B cell (primary cell): ENCODE measurements at places on chromosomes 7 and 10.

- DNase-seq: no peak
Measured at GRCh38 chr7:29877196-29877595, 70.9 kb downstream of the WIPF3 start.

- DNase-seq: peak; percentile 67
Measured at GRCh38 chr7:1664711-1665548, 5.1 kb upstream of the ELFN1 start.

DNA sequence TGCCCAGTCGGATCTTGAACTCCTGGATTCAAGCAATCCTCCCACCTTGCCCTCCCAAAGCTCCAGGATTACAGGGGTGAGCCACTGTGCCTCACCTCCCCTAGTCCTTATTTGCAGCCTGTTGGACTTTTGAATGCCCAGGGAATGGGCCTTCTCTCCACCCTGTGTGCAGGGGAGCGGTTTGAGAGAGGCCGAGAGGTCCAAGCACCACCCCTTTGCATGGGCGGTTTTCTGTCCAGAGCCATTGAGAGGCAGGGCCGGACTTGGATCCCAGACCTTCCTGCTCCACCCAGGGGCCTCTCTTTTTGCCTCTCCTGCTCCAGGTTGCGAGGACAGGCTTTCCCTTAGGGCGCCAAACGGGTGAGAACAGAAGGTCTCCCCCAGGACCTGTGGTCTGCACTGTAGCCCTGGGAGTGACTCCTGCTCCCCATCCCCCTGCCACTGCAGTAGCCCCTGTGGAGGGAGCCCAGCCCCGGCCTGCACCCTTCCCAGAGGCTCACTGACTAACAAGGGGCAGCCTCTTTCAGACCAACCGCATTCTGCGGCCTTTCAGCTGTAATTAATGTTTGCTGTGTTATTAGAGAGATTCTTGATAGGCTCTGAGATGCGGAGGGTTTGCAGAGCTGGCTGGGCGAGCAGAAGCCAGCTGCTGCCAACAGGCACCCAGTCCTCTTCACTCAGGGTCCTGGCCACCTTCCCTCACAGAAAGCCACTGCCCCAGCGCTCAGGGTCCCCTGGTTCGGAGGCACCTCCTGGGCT, 57.9 kb downstream of the ELFN1 start:
- no peak for DNase-seq

DNA sequence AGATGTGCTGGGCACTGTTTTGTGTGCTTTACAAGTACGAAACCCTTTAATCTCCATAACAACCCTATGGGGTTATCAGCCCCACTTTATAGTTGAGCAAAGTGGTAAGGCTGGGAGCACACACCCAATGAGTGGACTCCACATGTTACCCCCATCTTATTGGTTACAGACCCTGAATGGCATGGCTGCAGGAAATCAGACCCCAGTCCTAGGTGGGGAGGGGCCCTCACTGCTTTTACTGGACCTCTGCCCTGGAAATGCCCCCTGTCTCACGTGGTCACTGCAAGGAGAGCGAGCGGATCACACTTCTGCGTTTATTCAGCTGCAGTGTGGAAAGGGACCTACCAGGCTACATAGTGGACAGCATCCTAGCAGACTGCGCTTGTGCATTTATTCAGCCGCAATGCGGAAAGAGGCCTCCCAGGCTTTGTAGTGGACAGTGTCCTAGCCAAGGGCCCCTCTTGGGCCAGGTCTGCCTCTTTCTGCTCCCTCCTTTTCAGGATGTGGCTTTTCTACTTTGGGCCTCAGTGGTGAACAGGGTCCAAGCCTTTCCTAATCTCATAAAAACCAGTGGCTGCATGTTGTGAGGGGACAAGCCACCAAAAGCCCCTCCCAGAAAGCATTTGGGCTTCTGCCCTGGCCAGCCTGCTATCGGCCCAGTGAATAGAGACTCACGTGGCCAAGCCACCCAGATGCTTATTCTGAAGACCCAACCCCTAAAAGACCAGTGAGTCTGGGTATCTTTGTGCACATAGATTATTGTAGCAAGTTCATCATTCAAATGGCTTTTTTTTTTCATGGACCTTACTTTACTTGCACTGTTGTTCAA, 405.7 kb upstream of the RNF32 start:
- DNase-seq: no peak

DNA sequence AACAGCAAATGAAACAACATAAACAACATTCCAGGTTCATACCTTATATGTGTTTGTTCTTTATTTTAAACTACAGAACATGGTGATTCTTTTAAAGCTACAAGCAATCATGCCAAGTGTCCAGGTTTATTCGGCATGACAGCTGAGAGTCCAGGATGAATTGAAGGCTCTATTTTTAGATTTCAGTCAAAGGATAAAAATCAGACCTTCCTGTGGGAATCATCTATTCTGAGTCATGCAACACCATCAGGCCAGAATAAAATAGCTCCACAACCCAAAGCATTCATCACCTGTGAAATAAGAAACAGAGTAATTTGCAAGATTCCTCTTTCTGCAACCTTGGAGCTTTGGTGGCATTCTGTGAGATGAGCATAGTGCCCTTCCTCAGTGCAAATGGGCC, 292.4 kb upstream of the MYO3A start:
- no peak for DNase-seq

DNA sequence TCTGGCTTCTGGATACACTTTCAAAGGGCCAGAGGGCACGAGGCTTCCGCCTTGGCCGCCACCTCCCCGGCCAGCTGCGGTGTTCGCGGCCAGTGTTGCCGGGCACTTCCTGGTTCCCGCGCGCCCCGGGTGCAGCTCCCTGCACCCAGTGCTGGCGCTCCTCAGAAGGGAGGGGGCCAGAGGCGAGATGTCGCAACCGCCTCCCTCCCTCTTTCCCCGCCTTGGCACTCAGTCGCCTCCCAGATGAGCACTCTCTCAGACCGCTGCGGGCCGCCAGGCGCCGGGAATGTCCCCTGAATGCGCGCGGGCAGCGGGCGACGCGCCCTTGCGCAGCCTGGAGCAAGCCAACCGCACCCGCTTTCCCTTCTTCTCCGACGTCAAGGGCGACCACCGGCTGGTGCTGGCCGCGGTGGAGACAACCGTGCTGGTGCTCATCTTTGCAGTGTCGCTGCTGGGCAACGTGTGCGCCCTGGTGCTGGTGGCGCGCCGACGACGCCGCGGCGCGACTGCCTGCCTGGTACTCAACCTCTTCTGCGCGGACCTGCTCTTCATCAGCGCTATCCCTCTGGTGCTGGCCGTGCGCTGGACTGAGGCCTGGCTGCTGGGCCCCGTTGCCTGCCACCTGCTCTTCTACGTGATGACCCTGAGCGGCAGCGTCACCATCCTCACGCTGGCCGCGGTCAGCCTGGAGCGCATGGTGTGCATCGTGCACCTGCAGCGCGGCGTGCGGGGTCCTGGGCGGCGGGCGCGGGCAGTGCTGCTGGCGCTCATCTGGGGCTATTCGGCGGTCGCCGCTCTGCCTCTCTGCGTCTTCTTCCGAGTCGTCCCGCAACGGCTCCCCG, at the start of gene FFAR4:
FFAR4 (plus strand) TSS at position 231 of the 842 bp plus-strand sequence; CDS start at position 287, 56 bp downstream.
- DNase-seq: no peak

DNA sequence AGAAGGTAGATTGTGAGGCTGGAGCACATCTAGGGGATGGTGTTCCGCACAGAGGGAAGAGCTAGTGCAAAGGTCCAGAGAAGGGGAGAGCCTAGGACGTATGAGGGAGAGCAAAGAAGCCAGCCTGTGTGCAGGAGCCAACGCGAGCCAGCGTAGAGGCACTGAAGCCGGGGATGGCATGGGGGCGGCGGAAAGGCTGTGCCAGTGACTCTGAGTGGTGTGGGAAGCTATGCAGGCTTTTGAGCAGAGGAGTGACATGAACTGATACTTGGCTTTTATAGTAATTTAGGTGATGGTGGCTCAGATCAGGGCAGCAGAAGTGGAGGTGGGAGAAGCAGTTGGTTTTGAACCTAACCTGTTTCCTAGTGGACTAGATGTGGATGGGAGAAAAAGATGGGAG, 65.8 kb downstream of the ATXN7L1 start:
- DNase-seq: no peak

GRCh38 chr7:86158111-86158510, 485.6 kb upstream of the GRM3 start:
- DNase-seq: no peak

DNA sequence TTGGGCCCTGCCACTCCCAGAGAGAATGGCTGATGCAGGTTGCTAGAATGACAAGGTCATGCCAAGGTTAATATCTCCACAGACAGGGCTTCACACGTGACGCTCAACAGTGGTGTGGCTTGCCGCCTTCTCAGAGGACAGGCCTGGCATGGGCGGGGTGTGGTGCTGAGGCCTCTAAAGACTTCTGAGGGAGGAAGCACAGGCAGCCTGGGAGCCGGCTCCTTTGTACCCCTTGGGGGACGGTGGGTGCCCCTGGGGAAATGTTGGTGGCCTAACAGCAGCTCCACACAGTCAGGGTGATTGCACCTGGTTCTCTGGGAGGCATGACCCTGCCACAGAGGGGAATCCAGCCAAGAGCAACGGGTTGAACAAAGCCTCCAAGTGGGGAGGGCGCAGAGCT, 115.1 kb downstream of the PKD1L1 start:
- DNase-seq: peak; percentile 36

DNA sequence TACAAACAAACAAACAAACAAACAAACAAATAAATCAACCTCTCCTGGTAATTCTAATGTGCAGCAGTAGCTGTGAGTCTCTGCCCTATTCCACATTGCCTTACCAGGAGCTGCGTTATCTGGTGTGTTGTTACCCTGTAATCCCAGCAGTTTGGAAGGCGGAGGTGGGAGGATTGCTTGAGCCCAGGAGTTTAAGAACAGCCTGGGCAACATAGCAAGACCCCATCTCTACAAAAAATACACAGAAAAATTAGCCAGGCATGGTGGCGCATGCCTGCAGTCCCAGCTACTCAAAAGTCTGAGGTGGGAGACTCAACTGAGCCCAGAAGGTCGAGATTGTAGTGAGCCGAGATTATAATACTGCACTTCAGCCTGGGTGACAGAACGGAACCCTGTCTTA, 192.7 kb downstream of the EXOC4 start:
- DNase-seq: no peak

GRCh38 chr7:26200038-26200443, 505 bp downstream of the HNRNPA2B1 start:
- DNase-seq: peak; percentile 92

GRCh38 chr7:134727711-134728110, 51.7 kb upstream of the CALD1 start:
- no peak for DNase-seq

- DNase-seq: no peak
Measured at GRCh38 chr7:40827222-40828085, 692.6 kb downstream of the SUGCT start.
